AG20443 (cell line): ENCODE measurements at places on chromosomes 6 and 20.

GRCh38 chr20:43722153-43722505, 4.7 kb downstream of the GTSF1L start:
- no peak for DNase-seq

- peak; percentile 91 for DNase-seq
These were observed 142.3 kb downstream of the LY86 start for GRCh38 chr6:6730831-6731230.

DNA sequence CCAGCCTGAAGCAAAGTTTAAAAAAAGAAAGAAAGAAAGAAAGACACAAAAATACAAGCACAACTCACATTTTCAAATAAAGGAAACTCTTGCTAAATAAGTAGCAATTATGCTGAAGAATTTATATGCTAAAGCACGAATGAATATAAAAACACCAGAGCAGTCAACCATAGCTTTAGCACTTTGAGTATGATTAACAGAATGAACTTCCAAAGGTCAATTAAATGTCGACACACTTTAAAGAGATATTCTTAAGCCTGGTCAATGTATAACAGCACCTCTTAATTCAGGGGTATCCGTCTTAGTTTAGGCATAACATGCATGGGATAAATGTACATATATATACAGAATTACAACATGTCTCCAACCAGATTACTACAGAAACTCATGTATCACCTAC, 125.9 kb downstream of the OGFRL1 start:
- DNase-seq: no peak

DNA sequence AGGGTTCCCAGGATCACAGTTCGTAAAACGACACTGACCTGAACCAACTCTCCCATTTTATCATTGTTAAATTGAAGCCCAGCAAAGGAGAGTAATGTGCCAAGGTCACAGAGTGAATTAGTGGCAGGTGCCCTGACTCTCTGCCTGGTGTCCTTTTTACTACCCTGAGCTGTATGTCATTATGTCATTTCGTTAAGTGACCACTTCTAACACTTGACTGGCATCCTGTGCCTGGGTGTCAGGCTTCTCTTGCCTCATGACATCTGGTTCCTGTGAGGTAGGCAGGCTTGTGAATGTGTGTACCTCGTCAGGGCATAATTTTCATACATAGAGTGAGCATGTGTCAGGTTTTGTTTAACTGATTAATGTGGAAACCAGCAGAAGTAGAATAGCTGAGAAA, 48.6 kb downstream of the RALY start:
- no peak for DNase-seq

DNA sequence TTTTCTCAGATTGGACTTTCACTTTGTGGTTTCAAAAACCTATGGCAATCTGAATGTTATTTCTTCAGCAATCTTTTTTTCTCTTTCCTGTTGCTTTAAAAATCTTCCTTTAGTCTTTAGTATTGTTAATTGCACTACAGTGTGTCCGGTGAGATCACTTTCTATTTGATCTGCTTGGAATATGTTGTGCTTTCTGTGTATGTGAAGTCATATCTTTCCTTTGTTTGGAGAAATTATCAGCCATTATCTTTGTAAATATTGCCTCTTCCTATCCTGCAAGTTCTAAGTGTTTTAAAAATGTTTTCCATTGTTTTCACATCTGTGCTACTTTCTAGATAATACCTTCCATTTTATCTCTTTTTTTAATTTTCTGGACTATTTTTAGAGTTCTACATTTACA, 171.4 kb upstream of the PRSS16 start:
- DNase-seq: no peak

- DNase-seq: no peak
These were observed 240.8 kb upstream of the KCNQ5 start for GRCh38 chr6:72381076-72381475.

DNA sequence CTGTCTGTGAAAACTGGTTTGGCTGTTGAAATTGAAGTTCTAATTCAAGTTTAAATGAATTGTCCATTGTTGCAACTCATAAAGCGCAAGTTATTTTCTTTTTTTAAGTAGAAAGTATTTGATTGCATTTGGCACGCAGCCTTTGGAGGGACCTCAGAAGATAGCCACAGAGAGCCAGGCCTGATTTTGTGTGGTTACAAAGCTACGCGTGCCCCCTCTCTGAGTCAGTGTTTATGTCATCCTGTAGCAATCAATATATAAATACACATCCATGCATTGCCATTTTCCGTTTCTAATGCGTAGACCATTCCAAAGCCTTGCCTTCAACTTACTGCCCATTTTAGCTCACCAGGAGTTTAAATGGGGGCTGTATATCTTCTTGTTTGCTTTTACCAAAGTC, 173.2 kb downstream of the TMEM242 start:
- DNase-seq: no peak

DNA sequence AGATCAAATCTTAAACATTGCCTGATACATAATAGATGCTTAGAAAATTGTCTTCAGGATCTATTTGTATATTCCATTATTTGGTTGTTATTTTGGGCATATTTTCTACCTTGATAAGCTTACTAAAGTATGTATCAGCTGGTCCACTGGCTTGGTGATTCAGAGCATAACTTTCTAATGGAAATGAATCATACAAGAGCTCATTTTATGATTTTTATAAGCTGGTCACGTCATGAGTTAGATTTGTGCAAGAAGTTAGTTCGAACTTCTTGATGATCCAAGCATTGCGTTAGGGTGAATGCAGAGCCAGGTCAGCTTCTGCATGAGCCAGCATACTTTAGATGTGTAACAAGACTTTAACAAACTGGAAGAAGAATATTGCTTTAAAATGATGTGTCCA, 144.5 kb upstream of the FLRT3 start:
- DNase-seq: peak; percentile 54

DNA sequence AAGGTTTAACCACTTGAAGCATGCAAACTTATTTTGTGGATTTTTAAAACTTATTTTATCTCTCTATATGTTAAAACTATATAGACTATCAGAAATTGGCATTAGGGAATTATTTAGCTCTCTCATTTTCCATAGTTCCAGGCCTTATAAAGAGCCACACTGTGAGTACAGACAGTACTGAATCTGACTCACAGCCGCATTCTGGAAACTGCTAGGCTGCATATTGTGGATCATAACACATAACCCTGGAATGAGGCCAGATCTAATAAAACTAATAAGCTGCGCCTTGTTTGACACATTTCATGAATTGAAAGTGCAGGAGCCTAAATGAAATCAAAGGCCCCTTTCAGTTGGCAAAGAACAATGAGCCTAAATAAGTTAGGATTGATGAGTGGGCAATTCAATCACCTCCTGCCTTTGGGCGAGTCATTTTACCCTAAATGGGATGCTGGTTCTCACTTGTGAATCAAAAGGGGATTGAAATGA, 308.4 kb downstream of the PACRG start:
- DNase-seq: no peak

GRCh38 chr20:53901064-53901463, 169.3 kb downstream of the BCAS1 start:
- peak; percentile 37 for DNase-seq

DNA sequence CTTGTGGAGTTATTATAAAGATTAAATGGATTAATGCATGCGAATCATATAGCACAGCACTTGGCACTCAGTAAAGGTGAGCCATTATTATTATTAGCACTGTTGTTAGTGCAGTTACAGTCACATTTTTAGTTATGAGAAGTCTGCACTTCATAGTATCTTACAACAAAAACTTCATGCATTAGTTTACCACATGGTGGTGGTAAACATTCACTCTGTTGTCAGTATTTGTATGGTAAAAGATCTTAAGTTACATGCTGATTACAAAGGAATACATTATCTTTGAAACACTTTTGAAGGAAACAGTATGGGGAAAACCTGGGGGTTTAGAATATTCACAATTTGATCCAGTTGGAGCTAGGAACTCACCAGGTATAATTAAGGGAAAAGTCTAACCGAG, 20.8 kb downstream of the TMEM14A start:
- DNase-seq: peak; percentile 15

DNA sequence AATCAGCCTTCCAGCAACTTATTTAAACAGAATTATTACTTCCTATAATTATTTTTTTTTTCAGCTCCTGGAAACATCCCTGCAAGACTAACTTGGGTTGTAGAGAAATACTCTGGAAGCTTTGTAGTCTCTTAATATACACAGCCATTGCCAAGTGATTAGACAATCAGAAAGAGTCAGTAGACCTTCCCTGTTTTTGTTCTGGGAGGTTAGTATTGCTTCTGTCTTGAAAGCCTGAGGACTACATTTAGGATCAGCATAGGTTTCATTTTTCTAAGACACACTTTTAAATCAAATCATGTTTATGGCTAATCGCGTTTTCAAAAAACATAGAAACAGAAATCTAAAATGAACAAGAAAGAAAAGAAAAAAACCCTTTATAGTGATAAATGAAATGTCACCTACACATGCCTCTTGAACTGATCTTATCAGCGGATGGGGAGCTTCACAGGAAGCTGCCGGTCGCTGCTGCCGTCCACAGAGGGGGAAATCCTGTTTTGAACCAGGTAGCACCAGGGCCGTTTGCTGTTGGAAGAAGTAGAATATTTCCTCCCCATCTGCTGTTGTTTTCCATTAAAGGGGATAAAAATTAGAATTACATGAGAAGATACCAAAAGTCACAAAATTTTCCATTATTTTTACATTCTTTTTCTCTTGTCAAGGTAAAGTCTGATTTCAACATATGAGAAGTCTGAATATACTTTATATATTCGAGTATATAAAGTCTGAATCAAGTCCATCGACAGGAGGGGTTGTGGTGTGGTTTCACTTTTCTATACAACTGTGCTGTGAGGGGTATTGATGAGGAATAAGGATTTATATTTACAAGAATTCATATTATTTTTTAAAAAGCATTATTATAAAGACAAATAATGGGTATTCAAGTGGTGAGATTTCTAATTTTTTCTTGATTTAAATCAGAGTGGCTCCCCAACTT, 94.6 kb downstream of the ARMC2 start:
- DNase-seq: no peak

- no peak for DNase-seq
These were observed 121.6 kb downstream of the OGFRL1 start for GRCh38 chr6:71410164-71410566.

DNA sequence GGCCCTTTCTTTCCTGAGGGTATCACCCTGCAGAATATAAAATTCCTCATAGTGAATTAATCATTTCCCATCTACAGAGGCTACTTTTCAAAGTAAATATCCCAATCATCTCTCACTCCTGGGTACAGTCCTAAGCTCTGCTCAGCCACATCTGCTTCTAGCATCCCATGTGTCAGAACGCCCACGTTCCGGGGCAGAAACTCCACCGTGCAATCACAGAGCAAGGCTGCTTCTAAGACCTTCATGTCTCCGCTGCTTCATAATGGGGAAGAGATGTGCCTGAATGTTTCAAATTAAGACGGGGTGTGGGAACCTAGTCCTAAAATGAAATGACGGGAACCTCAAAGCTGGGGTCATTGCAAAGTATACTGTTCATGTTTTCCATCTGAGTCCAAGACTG, 208.8 kb upstream of the GMDS start:
- DNase-seq: peak; percentile 62

- DNase-seq: no peak
These were observed 679.7 kb upstream of the ID4 start for GRCh38 chr6:19157486-19157885.

- DNase-seq: no peak
These were observed 420.1 kb upstream of the SLC35B3 start for GRCh38 chr6:8855411-8855810.

GRCh38 chr6:3280866-3281465, 22.2 kb downstream of the PSMG4 start:
- no peak for DNase-seq
